ENCODE measurements at places on chromosomes 3 and 15. TPM values are rescaled to one million over a fixed set of nuclear protein-coding genes. Genes with fewer than 3 reads are reported as not detected.

DNA sequence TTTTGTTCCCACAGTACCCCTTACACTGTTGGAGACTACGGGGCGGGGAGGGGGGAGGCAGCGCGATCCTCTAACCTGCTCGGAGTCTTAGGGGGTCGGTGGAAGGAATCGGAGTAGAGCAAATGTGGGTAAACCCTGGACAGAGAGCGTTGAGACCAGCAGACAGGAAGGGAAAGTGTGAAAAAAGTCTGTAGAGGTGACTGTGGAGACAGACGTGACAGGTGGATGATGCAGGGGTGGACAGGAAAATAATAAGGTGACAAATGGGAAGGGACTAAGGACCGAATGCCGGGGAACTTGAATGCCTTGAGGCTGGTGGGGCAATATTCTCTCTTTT is 424 bp downstream of the EAF2 start:
- no peak for DNase-seq

DNA sequence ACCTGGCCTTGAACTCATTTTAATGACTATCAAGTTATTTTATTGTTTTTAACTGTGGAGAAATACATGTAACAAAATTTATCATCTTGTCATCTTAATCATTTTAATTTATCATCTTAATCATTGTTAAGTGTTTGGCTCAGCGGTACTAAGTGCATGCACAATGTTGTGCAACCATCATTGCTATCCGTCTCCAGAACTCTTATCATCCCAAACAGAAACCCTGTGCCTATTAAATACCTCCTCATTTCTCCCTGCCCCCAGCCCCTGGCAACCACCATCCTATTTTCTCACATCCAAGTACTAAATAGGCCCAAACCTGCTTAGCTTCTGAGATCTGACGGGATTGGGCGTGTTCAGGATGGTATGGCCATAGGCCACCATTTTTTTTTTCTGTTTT is 51.5 kb upstream of the UBP1 start:
- DNase-seq, result no peak

- no peak for DNase-seq
Observed at GRCh38 chr15:75170711-75171341, 30.9 kb upstream of the C15orf39 start.

DNA sequence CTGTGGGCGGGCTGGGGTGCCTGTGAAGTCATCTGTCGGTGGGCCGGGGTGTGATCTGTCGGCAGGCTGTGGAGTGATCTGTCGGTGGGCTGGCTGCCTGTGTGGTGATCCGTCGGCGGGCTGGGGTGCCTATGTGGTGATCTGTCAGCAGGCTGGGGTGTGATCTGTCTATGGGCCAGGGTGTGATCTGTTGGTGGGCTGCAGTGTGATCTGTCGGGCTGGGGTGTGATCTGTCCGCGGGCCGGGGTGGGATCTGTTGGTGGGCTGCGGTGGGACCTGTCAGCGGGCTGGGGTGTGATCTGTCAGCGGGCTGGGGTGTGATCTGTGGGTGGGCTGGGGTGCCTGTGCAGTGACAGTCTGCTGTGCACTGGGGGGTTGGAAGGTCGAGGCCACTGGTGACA is 204.5 kb downstream of the XXYLT1 start:
- no peak for DNase-seq

GRCh38 chr3:21893242-21893641 is 142.2 kb upstream of the ZNF385D start:
- no peak for DNase-seq

GRCh38 chr3:16522834-16523233 is 9.3 kb upstream of the RFTN1 start:
- no peak for DNase-seq

DNA sequence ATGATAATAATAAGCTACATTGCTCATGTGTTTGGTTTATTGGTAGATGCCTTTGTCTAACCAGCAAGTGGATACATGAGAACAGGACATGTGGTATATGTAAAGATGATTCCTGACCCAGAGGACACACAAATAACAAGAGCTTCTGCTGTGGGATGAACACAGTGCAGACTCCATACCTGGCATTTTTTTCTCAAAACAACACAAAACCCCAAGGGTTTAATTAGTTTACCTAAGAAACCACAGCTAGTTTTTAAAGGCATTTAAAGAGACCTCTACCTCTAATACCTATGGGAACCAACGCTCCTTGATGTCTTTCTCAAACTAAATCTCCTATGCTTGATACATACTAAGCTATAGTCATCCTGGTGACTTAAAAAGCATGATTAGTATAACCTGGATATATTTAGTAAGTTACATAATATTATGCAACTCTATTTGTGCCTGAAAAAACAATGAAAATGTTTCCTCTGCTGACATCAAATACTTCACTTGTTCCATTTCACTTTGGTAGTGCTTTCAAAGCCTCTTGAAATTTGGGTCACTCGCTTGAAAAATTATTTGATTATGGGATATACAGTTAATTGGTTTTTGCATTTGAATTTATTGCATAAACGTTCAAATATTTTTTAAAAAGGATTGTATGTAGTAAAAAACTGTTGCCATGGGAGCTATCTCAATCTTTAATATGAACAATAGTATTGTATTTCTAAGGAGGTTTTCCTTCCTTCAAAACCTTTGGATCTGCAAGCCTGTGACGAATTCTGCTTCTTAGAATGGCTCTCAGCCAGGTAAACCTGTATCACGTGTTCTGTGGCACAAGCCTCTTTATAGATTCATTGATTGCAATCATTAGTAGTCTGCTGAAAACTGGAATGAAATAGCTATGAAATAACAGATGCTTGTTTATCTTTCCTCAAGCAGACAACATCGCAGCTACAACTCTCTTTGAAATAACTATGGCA is 233.0 kb upstream of the KCNMB2 start:
- DNase-seq, result no peak

DNA sequence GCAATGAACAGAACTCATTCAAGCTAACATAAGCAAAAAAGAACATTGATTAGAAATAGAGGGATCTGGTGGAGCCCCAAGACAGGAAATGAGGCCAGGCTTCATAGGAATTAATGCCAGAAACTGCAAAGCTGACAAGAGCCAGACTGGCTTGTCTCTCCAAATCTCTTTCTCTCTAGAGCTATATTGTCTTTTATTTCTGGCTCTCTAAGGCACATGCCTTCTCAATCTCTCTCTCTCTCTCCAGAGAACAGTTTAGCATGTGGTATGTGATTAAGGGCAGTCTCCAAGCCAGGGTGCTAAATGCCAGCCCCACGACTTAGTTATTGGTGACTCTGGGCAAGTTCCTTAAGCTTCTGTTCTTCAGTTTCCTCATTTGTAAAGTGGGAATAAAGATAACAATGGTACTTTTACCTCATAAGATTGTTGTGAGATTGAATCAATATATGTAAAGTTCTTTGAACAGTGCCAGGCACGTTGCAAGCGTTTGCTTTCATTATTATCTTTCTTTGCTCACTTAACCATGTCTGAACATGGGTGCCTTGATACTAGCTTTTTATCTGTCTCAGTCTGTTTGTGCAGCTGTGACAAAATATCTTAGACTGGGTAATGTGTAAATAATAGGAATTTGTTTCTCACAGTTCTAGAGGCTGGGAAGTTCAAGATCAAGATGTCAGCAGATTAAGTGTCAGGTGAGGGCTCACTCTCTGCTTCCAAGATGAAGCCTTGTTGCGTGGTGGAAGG is 123.2 kb downstream of the BDH1 start:
- no peak for DNase-seq

- no peak for DNase-seq
Observed at GRCh38 chr3:127999509-128000106, 52.6 kb upstream of the SEC61A1 start.

DNA sequence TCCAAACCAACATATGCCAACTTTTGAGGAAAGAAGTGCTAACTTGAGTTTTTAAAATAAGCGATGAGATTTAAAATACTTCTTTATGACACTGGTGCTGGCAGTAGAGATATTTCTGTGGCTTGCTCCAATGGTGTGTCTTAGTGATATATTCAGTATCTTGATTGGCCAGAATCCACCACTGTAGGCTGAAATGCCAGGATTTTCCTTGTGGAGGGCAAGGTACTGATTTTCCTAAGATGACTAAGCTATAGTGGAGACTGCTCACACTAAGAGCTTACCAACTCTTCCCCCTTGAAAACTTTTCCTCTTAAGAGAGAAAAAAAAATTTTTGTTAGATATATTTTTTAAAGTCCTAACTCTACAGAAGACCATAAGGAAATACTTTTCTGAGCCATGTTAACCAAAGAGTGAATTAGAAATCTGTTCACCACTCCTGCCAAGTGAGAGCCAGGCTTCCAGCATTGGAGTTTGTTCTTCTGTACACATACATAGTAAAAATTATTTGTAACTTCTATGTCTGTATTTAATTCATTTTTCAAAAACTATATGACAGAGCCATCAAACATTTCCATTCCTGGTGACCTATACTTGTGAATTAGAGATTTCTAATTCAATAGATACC is 109.1 kb downstream of the PPP2R3A start:
- DNase-seq, result no peak

DNA sequence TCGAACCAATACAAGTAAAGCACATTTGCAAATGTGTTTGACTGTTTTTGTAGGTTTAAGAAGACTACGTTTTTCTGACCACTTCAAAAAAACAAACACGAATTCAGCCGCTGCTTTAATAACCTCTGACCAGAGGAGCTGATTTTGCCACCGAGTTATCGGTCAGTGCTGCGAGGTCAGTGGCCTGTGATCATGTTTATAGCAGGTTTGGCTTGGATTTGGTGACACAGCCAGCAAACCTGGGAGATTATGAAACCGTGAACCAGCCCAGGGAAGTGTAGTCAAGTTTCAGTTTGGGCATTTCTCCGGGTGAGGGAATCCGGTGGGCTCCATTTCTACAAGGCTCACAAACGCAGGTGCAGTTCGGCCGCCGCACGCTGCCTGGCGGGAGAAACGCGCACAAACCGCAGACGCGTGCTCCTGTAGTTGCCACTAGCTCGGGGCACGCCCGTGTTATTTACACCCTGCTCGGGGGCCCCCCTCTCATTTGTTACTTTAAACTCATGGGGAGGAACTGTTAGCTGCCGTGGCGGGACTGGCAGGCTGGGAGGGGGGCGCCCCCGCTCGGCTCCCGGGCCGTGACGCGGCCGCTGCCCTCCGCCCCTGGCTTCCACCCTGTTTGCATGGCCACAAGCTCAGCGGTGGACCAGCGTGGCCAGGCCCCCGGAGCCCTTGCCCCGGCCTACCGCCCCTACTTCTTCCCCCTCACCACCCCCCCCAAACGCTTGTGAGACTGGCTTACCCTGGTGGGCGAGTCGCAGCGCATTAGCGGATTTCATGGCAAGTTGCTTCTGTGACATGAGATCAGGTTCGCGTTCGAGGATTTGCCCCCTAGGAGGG is 13.6 kb upstream of the ONECUT1 start:
- DNase-seq, result no peak

DNA sequence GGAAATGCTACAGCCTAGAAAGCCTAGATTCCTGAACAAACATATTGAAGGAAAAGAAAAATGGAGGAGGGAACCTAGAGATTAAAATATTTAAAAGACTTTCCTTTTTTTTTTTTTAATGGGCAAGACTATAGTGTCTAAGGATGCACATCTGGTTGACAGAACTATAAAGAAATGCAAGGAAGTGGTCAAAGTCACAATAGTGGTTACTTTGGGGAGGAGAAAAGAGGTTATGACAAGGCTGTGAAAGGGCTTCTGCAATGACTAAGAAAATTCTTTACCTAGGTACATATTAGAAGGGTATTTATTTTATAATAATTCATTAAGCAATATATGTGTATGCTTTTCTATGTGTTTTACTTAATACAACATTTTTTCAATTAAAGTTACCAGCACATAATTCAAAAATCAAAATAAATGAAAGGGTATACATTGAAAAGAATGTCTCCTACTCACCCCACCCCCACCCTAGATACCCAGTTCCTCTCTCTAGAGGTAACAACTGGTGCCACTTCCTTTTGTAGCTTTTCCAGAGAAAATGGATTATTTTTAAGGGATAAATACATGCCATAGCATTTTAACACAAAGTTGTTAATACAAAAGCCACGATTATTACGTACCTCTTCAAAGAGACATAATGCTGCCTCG is 70.1 kb downstream of the HERC1 start:
- no peak for DNase-seq

DNA sequence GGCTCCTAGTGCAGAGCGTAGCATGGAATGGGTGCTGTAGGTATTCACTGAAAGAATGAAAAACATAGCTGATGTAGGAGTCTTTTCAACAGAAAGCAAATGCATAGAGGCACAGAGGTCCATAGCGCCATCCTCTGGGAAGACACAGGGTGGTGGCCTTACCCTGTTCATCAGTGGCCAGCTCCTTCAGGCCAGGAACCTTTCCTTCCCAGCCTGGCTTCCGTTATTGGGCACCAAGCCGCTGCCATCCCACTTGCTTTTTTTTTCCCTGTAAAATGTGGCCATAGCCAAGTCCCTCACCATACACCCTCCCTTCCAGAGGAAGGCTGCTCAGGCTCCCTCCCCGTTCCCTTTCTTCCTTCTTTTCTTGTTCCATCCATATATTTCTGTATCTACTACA is 118.1 kb downstream of the ZNF621 start:
- no peak for DNase-seq

GRCh38 chr15:22846073-22846472 is 7.6 kb downstream of the NIPA2 start:
- DNase-seq, result no peak

GRCh38 chr3:44762170-44762677 is 630 bp downstream of the KIF15 start:
- DNase-seq, result peak; percentile 26

- peak; percentile 87 for DNase-seq
Observed at GRCh38 chr3:11582191-11582968, 61.3 kb downstream of the VGLL4 start.

GRCh38 chr3:43695443-43695842 is 4.7 kb downstream of the ABHD5 start:
- DNase-seq, result no peak

The SI gene
- polyA plus RNA-seq, result not detected

The NGRN gene
- polyA plus RNA-seq, result 113 TPM

The MORC1 gene
- polyA plus RNA-seq, result 0.57 TPM

The TMC3 gene
- 0.17 TPM for polyA plus RNA-seq

The PARP15 gene
- 0.45 TPM for polyA plus RNA-seq
